KG1 (cell line): ENCODE measurements at places on chromosomes 1 and 21.

GRCh38 chr1:22131875-22132486, 10.9 kb downstream of the WNT4 start:
- DNase-seq = no peak

GRCh38 chr21:34916446-34916845, 132.7 kb downstream of the RUNX1 start:
- DNase-seq = no peak

DNA sequence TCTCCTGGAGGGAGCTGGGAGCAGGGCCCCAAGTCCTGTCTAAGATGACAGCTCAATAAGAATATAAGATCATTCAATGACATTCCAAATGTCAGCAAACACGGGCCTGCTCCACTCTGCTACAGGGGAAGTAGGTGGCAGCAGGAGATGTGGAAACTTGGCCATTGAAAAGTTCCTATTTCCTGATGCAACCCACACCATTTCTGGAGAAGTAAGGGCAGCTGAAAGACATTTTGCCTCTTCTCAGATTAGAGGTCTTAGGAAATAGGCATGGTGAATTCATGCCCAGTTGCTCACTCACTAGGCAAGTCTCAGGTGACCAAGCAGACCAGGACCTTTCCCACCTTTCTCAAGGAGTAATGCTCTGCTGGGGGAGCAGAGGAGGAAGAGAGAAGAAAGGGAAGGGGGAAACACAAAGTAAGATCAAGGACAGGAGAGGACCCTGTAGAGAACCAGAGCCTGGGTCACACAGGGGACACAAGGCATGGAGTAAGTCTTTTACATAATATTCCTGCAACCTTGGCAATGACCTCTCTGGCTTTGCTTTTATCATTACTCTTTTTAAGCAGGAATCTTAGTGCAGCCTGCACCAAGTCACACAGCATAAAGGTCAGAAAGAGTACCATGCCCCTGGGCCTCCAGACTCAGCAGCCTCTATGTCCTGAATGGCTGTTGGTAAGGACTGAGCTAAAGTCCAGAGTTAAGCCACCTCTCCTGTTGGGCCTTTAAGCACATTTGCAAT, 68.9 kb downstream of the DMAP1 start:
- DNase-seq = no peak

DNA sequence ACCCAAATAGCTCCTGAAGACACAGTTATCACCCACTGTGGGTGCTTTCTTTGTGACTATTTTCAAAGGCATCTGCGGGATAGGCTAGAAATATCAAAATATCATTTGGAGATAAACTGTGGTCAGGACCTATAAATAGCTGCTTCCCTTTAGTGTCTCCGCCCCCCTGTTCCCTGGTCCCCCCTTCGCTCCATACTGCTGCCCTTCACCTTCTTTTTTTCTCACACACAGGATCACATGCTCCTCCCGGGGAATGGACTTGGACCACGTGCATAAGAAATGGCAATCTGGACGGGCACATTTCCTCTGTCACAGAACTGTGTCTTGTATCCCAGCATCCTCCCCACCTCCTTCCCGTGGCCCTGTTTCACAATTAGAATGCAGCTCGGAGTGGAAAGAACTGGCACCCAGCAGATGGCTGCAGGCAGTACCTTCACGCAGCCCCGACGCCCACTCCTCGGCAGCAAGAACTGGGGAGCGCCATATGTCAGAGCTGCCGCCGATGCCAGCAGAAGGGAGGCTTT, 68.8 kb upstream of the SSX2IP start:
- no peak for DNase-seq

- no peak for DNase-seq
Measured at GRCh38 chr1:109840011-109840629, 70.5 kb upstream of the CSF1 start.

DNA sequence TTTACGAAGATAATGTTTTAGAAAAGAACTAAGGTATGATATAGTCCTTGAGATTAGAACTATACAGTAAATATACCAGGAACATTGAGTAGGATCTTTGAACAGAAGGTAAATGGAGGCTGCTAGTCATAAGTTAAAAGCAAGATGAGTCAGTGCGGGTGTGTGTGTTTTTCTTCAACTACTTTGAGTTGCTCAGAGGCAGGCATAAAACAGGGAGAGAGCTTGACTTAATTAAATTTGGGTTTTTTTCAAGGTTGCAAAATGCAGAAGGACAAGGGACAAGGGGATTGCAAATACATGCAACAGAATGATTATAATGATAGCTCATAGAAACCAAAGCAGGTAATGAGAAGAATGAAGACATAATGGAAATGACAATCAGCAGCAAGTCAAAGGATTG, 815.1 kb downstream of the NCAM2 start:
- no peak for DNase-seq

- DNase-seq = no peak
Measured at GRCh38 chr1:161083748-161084596, 5.4 kb downstream of the NECTIN4 start.

DNA sequence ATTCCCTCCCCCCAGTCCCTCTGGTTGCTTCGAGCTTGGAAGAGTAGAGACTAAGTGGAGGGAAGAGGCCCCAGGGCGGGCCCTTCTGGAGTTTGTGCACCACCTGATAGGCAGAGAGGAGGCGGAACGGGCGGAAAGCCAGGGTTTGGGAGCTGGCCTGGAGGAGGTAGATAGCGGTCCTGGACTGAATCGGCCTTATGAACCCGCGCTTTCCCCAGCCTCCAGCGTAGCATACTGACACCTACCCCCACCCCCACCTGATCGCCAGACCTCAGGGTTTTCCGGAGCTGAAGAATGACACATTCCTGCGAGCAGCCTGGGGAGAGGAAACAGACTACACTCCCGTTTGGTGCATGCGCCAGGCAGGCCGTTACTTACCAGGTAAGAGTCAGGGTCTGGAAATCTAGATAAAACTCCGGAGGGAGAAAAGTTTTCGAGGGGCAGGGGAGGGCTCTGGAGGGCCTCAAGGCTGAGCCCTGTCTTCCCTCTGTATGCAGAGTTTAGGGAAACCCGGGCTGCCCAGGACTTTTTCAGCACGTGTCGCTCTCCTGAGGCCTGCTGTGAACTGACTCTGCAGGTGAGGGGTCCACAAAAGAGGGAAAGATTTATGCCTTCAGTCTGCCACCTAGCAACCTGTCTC, 705 bp downstream of the UROD start:
- DNase-seq = peak; percentile 42
